NCI-H2029 treated with DMSO at 0.1 percent for 48 hours (cell line): ENCODE measurements at places on chromosomes 1 and 21.

DNA sequence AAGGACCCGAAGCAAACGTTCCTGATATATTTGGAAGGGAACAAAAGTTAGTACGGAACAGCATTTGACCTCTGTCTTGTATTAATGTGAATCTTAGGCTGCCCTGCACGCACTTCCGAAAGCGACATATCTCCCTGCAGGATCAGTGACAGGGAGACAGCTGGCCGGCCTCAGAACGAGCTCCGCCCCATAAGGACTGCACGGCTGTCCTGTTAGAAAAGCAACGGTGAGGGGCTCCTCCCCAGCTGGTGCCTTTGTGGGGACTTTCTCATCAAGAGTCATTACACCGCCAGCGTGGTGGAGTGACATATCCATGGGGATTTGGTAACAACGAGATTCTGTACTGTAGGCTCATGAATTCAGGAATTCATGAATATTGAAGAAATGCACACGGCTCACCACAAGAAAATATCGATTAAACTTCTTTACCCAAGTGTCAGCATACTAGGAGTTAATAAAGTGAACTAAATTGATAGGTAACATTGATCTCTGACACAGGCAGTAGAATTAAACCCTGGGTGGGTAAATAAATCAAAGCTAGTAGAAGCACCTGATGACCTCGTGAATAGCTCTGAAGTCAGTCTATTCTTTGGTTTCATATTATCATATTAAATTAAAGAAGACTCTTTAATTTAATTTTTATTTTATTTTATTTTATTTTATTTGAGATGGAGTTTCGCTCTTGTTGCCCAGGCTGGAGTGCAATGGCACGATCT, 8.1 kb upstream of the GREM2 start:
- no peak for DNase-seq

GRCh38 chr1:15186846-15187151, 33.3 kb downstream of the TMEM51 start:
- no peak for DNase-seq

GRCh38 chr1:56017336-56017735, 562.0 kb downstream of the PLPP3 start:
- DNase-seq: no peak

- DNase-seq: no peak
Observed at GRCh38 chr1:154747740-154748404, 122.2 kb downstream of the KCNN3 start.

GRCh38 chr1:158998781-158999161, 10.9 kb upstream of the IFI16 start:
- DNase-seq: peak; percentile 72

- DNase-seq: no peak
Observed at GRCh38 chr1:180213401-180214170, 16.5 kb upstream of the LHX4 start.

DNA sequence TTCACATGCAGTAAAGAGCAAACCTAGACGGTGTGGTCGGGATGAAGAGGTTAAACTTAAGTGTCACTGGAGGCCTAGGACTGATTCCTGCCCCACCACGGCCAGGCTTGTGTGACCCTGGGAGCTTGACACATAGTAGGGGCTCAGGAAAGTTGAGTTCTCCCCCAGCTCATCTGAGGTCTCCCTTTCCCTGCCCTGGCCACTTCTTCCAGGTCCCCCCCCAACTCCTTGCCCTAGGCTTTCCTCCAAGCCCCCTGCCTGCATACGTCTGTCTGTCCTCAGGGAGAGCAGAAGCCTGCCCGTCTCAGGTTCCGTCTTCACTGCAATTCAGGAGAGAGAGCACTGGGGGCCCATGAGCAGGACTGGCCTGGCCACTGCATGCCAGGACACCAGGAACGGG, 225.8 kb downstream of the PTPRU start:
- no peak for DNase-seq

- DNase-seq: no peak
Observed at GRCh38 chr1:233217832-233218231, 77.7 kb downstream of the PCNX2 start.

GRCh38 chr1:149936992-149937705, 470 bp upstream of the MTMR11 start:
- no peak for DNase-seq

- DNase-seq: no peak
Observed at GRCh38 chr21:38277501-38278131, 20.8 kb downstream of the KCNJ15 start.

GRCh38 chr1:165890684-165891083, 63.3 kb downstream of the UCK2 start:
- no peak for DNase-seq

GRCh38 chr21:14712121-14712715, 166.1 kb upstream of the SAMSN1 start:
- DNase-seq: no peak

DNA sequence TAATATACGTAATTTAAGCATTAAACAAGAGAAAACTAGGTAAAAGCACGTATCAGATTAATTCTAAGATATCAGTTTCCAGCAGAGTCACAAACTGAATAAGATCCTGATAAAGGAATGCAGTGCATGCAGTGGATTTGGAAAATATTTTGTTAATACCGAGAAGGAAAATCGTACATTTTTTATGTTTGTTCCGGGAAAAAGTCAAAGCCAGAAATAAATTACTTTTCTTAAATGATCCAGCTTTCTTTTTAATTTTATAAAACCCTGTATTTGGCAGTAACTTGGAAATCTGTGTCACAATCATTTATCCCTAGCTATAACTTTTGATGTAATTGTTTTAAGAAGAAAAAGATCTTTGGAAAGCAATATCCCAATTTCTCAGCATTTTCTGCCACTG, 955 bp downstream of the PALMD start:
- no peak for DNase-seq

- DNase-seq: no peak
Observed at GRCh38 chr1:199976496-199977144, 50.9 kb upstream of the NR5A2 start.

GRCh38 chr1:218079347-218079746, 205.7 kb upstream of the RRP15 start:
- no peak for DNase-seq

DNA sequence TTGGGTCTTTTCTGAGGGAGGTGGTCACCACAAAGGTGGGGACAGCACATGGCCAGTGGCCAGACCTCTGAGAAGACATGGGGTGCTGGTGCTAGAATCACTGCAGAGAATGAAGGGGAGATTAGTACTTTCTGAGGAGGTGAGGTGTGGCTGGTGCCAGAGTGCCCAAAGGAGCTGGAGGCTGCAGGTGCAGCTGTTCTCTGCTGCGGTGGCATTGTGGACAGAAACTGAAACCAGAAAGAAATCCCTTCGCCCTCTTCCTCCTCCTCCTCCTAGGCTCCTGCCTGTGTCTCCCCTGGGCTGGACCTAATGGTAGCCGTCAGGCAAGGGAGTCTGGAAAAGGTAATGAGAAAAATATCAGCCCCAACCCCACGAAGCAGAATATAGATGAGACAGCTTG, 261.7 kb downstream of the TM2D1 start:
- no peak for DNase-seq

GRCh38 chr1:17404034-17404684, 32.2 kb downstream of the PADI6 start:
- no peak for DNase-seq

GRCh38 chr21:26490771-26491170, 82.3 kb downstream of the CYYR1 start:
- no peak for DNase-seq

DNA sequence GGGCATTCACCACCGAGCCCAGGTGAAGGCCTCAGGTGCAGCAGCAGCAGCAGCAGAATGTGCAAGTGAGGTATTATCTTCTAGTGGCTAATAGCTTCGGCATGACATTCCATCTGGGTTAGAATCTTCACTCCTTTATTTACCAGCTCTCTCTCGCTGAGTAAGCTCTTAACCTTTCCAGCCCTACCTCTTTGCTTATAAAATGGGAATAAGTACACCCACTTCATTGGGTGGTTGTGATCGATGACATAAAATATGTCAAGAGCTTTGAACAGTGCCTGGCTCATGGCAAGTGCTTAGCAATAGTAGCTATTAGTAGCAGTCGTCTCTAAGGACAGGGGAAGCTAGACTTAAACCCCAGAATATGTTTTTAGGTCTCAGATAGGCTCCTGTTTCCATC, 149.5 kb downstream of the NOS1AP start:
- peak; percentile 48 for DNase-seq

GRCh38 chr1:109040627-109040988, 1.3 kb downstream of the WDR47 start:
- no peak for DNase-seq

- no peak for DNase-seq
Observed at GRCh38 chr1:72777918-72778317, 495.6 kb upstream of the NEGR1 start.

- DNase-seq: no peak
Observed at GRCh38 chr1:114725230-114725629, 8.7 kb upstream of the NRAS start.

- no peak for DNase-seq
Observed at GRCh38 chr21:42570841-42571387, 57.3 kb downstream of the SLC37A1 start.

- DNase-seq: no peak
Observed at GRCh38 chr1:6440198-6441126, 15.9 kb downstream of the ESPN start.

DNA sequence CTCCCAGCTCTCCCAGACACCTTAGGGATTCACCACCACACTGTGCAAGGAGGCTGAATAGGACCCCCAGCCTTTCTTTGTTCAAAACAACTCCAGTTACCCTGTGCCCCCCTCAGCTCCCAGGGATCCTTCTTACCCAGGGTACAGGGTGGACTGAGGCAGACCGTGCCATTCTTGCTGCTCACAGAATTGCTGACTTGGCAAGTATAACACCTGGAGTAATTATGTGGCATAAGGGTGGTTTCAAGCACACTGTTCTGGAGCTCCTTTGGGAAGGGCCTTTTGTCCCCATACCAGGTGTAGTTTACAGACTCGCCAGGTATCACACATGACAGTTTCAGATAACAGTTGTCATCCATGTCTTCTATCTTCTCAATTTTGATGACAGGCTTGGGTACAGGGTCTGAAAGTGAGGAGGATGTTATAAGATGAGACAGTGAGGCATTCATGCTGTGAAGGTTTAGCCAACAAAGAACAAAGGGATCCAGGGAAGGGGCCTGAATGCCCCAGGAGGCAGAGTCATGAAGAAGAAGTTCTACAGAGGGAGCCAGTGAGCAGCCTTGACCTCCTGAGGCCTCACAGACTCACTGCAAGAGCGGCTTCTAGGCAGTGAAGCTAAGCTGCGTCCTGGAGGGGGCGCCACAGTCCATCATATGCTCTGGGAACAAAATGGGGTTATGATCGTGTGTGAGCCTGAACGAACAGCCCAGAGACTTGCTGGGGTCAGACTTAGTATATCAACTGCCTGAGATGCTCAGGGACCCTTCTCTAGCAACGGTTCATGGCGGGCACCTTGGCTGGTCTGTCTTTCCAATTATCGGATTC, 30.3 kb downstream of the CD48 start:
- no peak for DNase-seq
